H1 (cell line): ENCODE measurements at places on chromosomes 2 and 18. TPM values are rescaled to one million over a fixed set of nuclear protein-coding genes. Genes with fewer than 3 reads are reported as not detected.

CDH2 gene
- 12.4 and 15.0 TPM in 2 replicates for polyA plus RNA-seq

PLGLB2 gene
- polyA plus RNA-seq, result 0.14 TPM in 1 of 2 replicates, not detected in the other

GBX2 gene
- 0.38 and 0.64 TPM in 2 replicates for polyA plus RNA-seq

BCL11A gene
- polyA plus RNA-seq, result 11.9 and 12.2 TPM in 2 replicates

ABI2 gene
- polyA plus RNA-seq, result 62.3 and 71.4 TPM in 2 replicates
